ENCODE measurements at places on chromosomes 5 and 9. TPM values are rescaled to one million over a fixed set of nuclear protein-coding genes. Genes with fewer than 3 reads are reported as not detected.

CBY3 gene
- total RNA-seq: not detected

- DNase-seq: peak; percentile 38
Measured at GRCh38 chr9:130451004-130451390, 6.2 kb downstream of the ASS1 start.

DNA sequence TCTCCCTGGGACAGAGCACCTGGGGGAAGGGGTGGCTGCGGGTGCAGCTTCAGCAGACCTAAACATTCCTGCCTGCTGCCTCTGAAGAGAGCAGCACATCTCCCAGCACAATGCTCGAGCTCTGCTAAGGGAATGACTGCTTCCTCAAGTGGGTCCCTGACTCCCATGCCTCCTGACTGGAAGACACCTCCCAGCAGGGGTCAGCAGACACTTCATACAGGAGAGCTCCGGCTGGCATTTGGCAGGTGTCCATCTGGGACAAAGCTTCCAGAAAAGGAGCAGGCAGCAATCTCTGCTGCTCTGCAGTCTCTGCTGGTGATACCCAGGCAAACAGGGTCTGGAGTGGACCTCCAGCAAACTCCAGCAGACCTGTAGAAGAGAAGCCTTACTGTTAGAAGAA, 77.2 kb downstream of the SLCO6A1 start:
- DNase-seq: no peak

DNA sequence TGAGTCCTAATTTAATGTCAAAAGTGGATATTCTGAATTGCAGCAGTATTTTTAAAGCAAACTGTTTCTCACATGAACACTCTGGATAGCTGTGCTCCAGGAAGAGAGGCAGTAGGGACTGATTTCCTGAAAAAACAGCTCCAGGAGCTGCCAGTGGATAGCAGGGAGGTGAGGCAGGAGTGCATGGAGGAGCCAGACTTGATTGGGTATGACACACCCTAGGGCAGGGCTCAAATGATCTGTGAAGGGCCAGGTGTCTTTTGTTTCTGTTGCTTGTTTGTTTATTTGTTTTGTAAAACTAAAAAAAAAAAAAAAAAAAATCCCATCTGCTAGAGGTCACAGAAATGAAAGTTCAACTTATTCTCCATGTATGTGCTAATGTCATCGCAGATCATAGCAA, 83.4 kb downstream of the ADRB2 start:
- no peak for DNase-seq

KIAA0825 gene
- 2.2 TPM for total RNA-seq

GRCh38 chr5:1762883-1763547, 36.6 kb downstream of the MRPL36 start:
- DNase-seq: no peak

DNA sequence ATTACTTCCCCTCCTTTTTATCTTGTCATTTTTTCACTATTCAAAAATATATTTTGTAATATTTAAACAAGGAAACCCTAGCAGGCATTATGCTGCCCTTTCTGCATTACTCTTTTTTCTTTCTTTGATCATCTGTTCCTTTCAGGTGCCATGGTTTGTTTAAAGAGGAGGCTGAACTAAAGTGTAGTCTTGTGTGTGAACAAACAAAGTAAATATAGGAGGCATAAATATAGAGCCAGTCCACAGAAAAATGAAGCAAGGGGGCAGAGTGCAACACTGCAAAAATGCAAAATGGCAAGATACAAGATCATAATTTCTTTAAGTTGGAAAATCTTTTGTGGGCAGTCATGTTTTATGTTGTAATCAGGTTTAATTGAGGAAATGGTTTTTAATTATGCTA, 947.3 kb upstream of the COX7C start:
- DNase-seq: no peak

DNA sequence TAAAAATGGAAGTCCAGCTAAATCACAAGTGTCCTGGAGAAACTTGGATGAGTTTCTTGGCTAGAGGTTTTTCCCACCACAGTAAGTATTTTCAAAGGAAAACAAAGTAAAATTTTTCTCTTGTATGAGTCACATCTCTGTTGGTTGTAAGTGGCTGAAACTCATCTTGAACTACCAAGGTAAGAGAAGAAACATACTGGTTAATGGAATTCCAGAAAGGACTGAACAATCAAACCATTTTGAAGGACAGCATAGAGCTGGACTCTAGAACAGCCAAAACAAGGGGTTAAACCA, 102.8 kb upstream of the CDKN2B start:
- no peak for DNase-seq

RMRP gene
- total RNA-seq: 15,093 TPM
